ENCODE measurements at places on chromosomes 12 and 14.

GRCh38 chr12:3315201-3315661 lies 175.8 kb upstream of the PRMT8 start:
- DNase-seq: no peak

GRCh38 chr14:82387699-82388098 lies 854.0 kb upstream of the SEL1L start:
- DNase-seq: no peak

DNA sequence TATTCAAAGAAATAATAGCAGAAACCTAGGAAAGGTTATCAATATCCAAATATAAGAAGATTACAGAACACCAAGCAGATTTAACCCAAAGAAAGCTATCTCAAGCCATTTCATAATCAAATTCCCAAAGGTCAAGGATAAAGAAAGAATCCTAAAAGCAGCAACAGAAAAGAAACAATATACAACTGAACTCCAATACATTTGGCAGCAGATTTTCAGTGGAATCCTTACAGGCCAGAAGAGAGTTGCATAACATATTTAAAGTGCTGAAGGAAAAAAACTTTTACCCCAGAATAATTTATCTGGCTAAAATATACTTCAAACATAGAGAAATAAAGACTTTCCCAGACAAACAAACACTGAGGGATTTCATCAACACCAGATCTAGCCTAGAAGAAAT lies 54.3 kb downstream of the DENND5B start:
- DNase-seq: no peak

DNA sequence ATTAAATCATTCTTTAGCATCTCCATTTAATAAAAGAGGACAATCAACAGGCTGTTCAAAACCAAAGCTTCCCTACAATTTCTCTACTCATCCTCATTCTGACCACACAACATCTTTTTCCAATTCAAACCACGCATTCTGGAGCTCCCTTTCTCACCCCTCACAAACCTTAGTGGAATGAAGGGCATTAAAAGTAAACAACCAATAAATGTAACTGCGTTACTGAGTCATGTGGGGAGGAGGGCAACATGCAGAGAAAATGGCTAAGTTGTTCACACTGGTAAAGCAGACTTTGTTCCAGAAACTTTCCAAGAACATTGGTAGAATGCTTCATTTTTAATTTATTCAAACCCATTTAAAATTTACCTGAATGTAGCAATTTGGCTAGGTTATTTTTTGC lies 19.6 kb downstream of the SOX5 start:
- DNase-seq: no peak

GRCh38 chr12:92425165-92425564 lies 277.6 kb upstream of the PLEKHG7 start:
- no peak for DNase-seq

DNA sequence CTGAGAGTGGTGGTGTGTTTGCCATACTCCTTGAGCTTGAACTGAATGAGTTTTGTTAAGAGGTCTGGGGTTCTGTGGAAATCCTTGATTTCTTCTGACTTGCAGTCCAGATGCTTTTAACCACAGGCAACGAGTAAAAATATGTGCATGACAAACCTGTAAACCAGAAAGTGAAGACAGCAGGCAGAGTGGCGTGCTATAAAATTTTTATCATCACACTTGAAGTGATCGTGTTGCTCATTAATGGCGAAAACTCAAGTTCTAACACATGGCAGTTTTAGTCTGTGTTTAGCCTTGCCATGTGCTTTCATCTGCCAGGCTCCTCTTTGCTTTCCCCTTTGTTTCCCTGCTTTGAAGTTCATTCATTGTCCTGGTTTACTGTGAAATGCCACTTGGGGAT lies 28.0 kb downstream of the TXNRD1 start:
- DNase-seq: no peak

GRCh38 chr14:59249029-59249428 lies 60.6 kb downstream of the DAAM1 start:
- no peak for DNase-seq

GRCh38 chr12:116537101-116537904 lies 21.9 kb upstream of the MAP1LC3B2 start:
- no peak for DNase-seq

All from HS-5 (cell line).